ENCODE measurements at places on chromosomes 4 and X.

DNA sequence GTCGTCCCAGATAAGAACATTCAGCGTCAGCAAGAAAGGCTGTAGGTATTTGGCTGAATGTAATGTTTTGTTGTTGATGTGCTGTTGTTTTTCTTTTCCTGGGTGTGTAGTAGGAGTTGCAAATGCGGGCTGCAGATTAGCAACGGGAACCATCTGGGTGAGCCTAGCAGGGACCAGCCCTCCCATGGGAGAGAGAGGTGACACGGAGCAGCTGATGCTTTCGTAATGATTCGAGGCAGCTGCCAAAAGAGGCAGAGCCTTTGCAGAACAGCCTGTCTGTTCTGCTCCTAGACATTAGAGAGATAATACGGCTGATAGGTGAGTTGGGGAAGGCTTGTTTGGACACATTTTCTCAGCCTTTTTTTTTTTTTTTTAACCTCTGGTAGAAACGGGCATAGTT is 25.3 kb downstream of the ARSF start:
- DNase-seq = no peak

GRCh38 chrX:153153516-153153915 is 25.6 kb upstream of the MAGEA1 start:
- no peak for DNase-seq

DNA sequence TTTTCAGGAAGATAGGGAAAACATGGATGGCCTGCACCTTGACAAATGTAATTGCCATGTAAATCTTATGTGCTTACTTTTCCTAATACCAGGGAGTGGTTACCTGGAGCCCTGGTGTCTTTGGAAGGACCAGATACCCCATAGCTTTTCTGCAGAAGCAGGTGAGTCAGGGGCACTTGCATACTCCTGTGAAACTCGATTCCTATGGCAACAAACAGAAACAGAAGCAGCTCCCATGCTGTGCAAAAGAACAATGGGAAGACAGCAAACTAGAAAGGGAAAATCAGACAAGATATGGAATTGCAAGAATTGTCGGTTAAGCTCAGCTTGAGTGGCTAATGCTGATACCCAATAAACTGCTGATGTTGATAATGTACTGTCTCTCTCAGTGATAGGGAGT is 117.4 kb upstream of the AFF2 start:
- no peak for DNase-seq

- no peak for DNase-seq
Measured at GRCh38 chrX:154408659-154409221, 314 bp downstream of the DNASE1L1 start.

DNA sequence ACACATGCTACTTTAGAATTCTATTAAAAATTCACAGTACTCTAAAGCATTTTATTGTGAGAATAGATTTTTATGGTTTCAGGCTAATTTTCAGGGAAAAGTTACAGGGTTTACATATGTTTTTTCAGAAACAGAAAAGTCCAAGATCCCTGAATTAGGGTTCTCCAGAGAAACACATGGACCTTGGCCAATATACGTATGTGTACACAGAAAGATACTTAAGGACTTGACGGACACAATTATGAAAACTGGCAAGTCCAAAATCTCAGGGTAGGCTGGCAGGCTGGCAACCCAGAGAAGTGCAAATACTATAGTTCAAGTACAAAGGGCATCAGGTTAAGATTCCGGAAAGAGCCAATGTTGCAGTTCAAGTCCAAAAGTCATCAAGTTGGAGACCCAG is 1897.8 kb upstream of the PCDH10 start:
- DNase-seq = no peak

DNA sequence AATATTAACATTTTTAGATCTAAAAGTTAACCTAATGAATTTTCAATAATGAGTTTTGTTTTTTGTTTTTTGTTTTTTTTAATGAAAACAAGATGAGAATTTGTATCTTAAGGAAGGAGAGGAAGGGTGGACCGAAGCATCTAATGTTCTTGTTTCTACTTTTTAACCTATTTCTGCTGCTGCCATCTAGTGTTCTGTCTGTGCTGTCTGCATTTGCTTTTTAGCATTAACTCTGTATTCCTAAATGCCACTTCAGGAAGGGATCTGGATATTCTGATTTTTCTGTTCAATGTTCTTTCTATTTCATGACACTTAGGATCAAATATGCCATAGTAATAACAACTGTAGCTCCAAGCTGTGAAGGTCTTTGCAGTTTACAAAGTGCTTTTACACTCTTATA is 161.7 kb downstream of the BRWD3 start:
- no peak for DNase-seq

DNA sequence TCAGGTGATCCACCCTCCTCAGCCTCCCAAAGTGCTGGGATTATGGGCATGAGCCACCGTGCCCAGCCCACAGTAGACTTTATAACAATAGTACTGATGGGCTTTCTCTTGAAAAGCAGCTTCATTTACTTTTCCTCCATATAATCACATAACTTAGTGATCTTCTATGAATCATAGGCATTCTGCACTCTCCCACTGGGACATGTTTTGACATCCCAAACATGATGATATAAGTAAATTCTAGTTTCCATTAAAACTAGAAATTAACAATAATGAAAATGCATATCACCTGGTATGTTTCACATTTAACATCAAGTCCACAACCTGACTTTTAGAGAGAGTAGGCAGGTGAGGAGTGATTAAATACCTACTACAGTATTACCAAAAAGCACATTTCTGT is 96.5 kb downstream of the CAMK2D start:
- no peak for DNase-seq

DNA sequence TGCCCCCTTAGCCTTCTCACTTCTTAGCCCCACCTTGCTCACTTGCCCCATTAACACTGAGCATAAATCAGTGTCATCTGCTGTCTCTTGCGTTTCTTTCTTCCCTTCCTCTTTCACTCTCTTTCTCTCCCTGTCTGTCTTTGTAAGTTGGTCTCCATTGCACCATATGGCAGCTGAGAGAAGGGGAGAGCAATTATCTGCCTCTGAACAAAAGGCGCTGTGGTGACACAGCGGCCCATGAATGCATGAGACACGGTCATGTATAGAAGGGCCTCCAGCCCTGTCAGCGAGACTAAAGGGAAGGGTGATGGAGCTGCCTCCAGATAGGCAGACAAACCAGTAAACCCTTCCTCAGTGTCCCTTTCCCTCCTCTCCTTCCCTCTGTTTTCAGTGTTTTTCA is 88.8 kb upstream of the PCDH18 start:
- no peak for DNase-seq

GRCh38 chrX:68822641-68823410 is 6.0 kb upstream of the EFNB1 start:
- no peak for DNase-seq

GRCh38 chrX:119759248-119759766 is 919 bp downstream of the SOWAHD start:
- DNase-seq = no peak

GRCh38 chrX:122788216-122788615 is 395.9 kb upstream of the GRIA3 start:
- DNase-seq = no peak

GRCh38 chr4:146104541-146104940 is 71.0 kb upstream of the LSM6 start:
- DNase-seq = no peak

- no peak for DNase-seq
Measured at GRCh38 chr4:84879651-84880200, 86.8 kb downstream of the WDFY3 start.

- DNase-seq = no peak
Measured at GRCh38 chr4:107183155-107183774, 147.2 kb upstream of the DKK2 start.

DNA sequence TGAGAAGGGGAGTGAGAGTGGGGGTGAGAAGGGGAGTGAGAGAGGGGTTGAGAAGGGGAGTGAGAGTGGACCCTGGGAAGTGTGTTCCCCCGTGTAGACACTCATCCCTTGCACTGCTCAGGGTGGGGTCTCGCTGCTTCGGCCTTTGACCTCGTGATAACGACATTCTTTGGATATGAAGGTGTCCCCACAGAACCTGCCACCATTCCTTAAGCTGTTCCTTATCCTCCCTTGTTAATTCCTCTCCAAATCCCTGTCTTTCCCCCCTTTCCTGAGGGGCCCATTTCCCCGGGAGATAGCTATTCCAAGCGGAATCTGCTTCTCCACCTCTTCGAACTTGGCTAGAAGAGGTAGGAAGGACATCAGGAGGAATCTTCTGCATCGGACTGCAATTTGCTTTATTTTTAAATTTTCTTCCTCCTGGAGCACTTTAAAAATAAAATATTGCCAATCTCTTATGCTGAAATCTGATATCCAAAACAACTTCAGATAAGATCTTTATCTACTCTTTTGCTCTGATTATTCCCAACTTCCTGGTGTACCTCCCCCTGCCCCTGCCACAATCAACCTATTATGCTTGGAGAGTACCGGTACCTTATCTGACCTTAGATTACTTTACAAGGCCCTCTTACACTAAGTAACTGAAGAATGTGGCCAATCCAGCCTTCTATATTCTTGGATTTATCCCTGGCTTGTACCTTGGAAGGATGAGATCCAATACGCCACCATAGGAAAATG is 15.6 kb downstream of the TRIML1 start:
- DNase-seq = no peak

DNA sequence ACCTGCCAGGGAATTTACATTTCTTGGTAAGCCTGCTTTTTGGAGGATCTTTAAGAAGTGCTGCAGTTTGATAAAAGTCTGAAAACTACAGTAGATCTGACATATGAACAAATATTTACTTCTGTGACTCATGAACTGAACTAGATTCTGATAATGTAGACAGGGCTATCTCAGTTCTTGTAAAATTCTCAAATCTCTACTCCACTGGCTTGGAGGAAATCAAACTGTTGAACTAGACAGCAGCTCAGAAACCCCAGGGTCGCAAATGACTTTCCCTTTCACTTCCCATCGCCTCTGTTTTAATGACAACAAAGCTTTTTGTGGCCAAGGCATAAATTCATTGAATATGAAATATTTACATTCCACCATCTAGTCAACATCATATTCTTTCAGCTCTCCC is 15.4 kb upstream of the OCIAD1 start:
- no peak for DNase-seq

- DNase-seq = no peak
Measured at GRCh38 chr4:176358083-176358469, 38.3 kb downstream of the SPCS3 start.

GRCh38 chr4:80322716-80323115 is 12.8 kb upstream of the CFAP299 start:
- no peak for DNase-seq

DNA sequence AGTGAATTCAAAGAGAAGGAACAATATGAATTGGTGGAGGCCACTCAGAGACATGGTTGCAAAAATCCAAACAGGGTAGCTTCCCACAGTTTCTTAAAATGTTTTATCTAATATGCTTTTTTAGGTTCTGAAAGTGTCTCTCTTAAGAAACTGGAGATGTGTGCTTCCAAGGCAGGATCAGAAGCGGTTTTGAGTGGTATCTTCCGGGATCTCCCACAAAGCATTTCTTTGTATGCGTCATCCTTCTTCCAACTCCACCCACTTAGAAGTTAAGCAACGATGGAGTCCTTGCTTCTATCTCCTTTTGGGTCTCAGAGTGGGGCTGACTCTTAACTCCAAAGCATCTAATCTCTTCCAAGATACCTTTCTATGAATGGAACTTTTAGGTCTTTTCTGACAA is 196.7 kb downstream of the MID1 start:
- no peak for DNase-seq

Measured in activated CD4-positive, alpha-beta T cell treated with anti-CD3 and anti-CD28 coated beads for 4 hours (primary cell).